ENCODE measurements at places on chromosomes 6 and 20.
A peak's percentile ranks its signal among the peaks of the same experiment; 100 is the strongest.

- DNase-seq, result no peak
Observed at GRCh38 chr6:87881342-87881895, 166.2 kb upstream of the SPACA1 start.

DNA sequence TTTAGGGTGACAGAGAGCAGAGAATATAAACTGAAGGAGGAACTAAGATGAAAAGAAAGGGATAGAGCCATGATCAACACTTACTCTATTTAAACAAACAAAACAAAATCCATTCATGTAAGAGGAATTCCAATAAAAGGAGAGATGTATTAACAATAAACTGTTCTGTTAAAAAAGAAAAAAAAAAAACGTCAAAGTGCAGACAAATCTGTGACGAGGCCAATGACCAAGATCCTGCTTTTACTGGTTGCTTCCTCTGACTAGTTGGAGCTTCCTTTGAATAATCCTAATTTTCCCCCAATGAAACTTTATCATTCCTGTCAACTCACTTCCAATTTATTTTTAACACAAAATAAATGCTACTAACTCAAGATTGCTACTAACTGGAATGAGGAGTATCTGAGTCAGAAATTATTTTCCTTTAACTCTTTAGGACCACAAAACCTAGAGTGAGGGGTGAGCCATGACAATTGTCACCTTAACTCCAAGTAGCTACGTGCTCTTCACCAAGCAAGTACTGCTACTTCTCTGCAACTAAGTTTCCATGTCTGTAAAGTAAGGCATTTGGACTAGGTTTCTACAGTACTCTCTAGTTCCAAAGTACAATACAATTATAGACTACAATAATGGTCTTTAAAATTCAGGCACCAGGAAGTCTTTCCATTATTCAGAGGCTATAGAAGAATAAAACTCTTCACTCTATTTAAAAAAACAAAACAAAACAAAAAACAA is 152.0 kb downstream of the PTPRK start:
- DNase-seq, result peak; percentile 22

DNA sequence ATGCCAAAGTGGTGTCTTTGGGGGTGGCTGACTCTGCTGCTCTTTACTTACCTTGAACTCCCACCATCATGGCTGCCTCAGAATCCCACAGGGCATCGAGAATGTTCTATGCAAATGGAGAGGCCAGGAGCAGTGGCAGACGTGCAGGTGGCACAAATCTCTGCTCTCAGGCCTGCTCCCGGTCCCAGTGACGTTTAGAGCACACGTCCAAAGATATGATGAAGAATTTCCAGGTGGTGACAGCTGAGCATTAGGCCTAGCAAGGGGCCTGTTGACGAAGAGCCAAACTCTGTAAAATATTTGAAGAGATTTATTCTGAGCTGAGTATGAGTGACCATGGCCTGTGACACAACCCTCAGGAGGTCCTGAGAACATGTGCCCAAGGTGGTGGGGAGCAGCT is 19.0 kb upstream of the UNC93A start:
- no peak for DNase-seq

DNA sequence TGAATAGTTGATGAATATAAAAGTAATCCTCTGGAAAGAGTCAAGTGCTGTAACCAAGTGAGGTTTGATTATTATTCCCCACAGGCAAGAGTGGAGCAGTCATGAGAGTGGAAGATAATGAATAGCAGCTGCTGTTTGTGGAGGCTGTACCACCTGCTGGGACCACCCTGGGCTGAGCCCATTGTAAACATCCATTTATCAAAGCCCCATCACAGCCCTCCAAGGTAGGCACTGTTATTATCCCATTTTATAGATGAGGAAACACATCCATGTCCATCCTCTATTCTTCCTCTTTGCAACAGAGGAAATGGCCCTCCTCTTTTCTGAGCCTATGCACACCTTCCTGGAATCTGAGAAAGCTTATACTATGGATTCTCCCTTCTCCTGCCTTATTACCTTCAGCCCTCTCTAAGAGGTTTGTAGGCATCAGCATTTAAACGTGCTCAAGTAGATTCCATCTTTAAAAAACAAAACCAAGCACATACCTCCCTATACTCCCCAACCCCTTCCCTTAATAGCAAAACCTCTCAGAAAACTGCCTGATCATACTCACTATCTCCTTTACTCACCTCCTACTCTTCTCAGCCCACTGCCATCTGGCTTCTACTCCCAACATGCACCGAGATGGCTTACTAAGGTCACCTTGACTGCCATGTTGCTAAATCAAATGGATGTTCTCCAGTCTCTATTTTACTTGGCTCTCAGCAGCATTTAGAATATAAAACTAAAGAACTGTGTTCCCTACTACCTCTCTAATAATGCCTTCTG is 37.1 kb downstream of the CDH22 start:
- DNase-seq, result no peak

GRCh38 chr20:35674921-35675320 is 10.2 kb upstream of the CPNE1 start:
- no peak for DNase-seq
